ENCODE measurements at places on chromosomes 4 and X.

GRCh38 chrX:69015156-69015555 is 150.1 kb downstream of the PJA1 start:
- peaks cover 4% of the 10 kb centered on the region for H3K4me1 ChIP-seq
- peaks cover 3% of the 10 kb centered on the region for H3K27me3 ChIP-seq
- H3K36me3 ChIP-seq, result no peaks in the 10 kb centered on the region

DNA sequence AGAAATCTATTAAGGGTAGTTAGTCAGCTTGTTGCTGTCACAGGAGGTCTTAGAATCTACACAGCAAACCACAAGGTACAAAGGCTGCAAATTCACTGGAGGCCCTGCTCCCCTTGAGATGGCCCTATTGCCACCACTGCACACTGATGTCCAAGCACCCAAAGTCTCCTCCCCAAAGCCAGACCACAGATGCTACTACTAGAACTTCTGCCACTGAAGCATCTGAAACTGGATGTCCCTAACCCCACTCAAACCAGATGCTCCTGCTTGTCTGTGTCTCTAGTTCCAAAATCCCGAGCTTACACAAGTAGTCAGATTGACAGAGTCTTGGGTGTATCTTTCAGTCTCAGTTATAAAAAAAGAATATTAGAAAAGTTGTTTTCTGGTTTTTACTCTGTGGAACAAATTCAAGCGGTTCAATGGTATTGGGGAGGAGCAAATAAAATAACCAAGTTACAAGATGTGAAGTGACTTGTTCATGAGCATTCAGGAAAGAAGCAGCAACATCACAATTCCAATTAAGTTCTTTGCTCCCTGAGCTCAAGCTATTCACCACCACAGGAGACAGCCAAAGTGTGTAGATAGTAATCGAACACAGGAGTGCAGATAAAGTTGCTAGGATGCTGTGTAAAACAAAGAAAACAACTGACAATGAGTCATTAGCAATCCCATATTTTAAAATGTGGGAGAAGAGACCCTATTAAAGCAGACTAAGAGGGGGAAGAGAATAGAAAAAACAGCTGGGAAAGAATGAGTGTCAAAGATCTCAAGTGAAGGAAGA is 352.3 kb downstream of the PDGFC start:
- DNase-seq, result no peak
- no peaks in the 10 kb centered on the region for H3K27me3 ChIP-seq
- no peak overlapping the region for H3K4me3 ChIP-seq
- H3K36me3 ChIP-seq, result no peaks in the 10 kb centered on the region
- no peak overlapping the region for H3K27ac ChIP-seq

DNA sequence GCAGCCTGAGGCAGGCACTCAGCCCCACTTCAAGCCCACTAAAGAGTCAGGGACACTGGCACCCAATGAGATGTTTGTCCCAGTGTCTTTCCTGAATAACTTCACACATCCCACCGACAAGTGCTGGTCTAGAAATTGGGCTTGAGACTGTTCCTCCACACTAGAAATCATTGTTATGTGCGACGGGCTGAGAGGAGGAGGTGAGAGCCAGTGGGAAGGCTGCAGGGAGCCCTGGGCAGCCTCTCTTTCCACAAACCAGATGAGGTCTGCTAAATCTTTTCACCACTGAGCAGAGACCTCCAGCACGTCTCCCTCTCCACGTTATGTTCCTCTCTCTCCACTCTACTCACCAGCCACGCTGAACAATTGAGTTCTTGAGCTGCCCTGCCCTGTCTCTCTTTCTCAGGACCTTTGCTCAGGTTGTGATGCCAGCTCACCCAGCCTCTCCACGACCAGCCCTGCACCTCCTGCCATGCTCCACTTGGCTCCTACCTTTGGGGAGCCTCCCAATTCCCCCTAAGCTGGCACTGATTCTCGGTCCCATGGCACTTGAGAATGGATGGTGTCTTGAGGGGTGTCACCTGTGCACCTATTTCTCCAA is 8.4 kb downstream of the SCD5 start:
- H3K4me1 ChIP-seq, result peaks cover 22% of the 10 kb centered on the region
- H3K4me3 ChIP-seq, result no peak overlapping the region
- H3K27me3 ChIP-seq, result no peaks in the 10 kb centered on the region
- H3K36me3 ChIP-seq, result peaks cover 7% of the 10 kb centered on the region
- H3K27ac ChIP-seq, result no peak overlapping the region

DNA sequence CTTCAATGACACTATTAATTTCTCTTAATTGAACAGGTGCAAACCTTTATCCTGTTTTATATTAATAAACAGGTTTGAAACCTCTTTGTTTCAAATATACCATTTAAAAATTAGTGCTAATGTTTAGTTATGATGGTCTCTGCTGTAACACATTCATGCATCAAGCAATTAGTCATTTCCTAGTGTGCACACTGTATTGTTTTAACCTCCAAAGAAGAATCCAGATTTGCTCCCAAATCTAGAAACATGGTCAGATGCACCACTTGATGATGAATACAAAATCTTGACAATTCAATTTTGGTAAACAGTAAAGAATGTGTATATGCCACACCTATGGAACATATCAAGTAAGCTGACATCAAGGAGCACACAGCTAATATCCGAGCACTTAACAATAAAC is 157.1 kb downstream of the TRIML1 start:
- no peak for DNase-seq
- H3K4me3 ChIP-seq, result no peak overlapping the region
- no peak overlapping the region for H3K27ac ChIP-seq

DNA sequence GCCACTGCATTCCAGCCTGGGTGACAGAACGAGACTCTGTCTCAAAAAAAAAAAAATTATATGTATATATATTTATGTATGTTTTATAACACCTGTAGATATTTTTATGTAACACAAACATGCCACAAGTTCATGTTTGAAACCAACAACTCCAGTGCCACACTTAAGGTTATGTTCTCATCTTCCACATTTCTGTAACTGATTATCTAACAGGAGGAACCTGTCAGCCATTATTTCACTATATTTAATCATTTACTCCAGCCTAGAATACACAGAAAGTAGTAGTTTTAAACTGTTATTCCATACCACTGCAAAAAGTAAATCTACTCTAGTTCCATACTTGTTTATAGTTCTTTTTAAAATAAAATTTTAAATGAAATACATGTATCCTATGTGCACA is 32.3 kb downstream of the MCUB start:
- peaks cover 27% of the 10 kb centered on the region for H3K4me1 ChIP-seq
- no peak overlapping the region for H3K4me3 ChIP-seq
- no peaks in the 10 kb centered on the region for H3K27me3 ChIP-seq
- H3K36me3 ChIP-seq, result no peaks in the 10 kb centered on the region

DNA sequence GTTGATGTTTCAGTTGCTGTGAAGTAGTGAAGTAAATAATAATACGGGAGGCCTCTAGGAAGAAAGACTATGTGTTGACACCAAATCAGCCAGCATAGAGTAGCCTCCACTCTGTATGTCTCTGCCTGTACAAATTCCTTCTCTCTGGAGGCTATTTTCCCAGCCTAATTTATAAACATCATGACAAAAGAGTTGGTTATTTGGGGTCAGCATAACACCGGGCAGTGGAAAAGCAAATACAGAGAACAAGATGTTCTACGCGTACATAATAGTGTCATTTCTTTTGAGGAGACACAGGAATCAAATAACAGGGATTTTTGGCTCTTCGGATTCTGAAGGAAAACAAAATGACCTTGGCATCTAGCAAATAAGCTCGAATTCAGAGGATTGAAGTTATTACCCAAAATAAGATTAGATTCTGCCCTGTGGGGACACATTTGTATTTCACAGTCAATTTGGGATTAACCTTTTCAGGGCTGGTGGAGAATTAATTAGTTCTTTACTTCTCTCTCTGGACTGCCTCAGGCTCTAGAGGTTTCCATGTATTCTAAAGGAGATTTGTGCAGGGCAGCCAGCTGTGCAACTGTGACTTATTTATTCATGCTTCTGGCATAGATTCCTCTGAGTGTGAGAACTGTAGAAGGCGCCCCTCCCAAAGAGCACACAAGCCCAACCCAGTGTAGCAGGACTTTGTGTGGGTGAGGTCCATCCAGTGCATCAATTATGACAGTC is 14.1 kb upstream of the SYTL4 start:
- peaks cover 9% of the 10 kb centered on the region for H3K27me3 ChIP-seq
- no peak for DNase-seq
- H3K36me3 ChIP-seq, result no peaks in the 10 kb centered on the region
- H3K27ac ChIP-seq, result no peak overlapping the region
- no peak overlapping the region for H3K4me3 ChIP-seq

GRCh38 chrX:107894038-107894437 is 68.4 kb downstream of the MID2 start:
- peak; percentile 9 for DNase-seq
- no peaks in the 10 kb centered on the region for H3K36me3 ChIP-seq
- no peaks in the 10 kb centered on the region for H3K27me3 ChIP-seq
- H3K4me1 ChIP-seq, result no peaks in the 10 kb centered on the region
- no peak overlapping the region for H3K27ac ChIP-seq

Measured in keratinocyte (primary cell).